ENCODE measurements at places on chromosomes 11 and 22.

DNA sequence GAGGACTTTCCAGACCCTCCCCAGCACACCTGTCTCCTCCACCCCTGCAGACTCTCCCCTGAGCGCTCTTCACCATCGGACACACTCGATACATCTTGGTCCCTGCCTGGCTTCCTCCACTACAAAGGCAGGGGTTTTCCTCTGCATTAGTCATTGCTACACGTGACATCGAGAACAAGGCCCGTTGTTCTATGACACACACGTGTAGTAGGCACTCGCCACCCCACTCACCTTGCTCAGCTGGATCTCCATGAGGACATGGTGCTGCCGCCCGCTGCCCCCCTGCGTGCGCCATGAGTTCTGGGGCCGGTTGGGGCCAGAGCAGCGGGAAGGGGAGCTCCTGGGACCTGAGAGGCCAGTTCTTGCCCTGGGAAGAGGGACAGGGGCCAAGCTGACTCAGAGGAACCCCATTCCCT is 16.7 kb downstream of the ATG2A start:
- no peaks in the 10 kb centered on the region for H3K27me3 ChIP-seq
- peak overlapping the region; percentile 91 for H3K27ac ChIP-seq
- peaks cover 74% of the 10 kb centered on the region for H3K36me3 ChIP-seq
- no peak for DNase-seq

GRCh38 chr11:4926608-4927007 is 2.5 kb upstream of the OR51G1 start:
- H3K27me3 ChIP-seq, result no peaks in the 10 kb centered on the region
- no peak overlapping the region for H3K4me3 ChIP-seq
- no peak for DNase-seq
- H3K27ac ChIP-seq, result no peak overlapping the region
- H3K4me1 ChIP-seq, result no peaks in the 10 kb centered on the region

- no peak for DNase-seq
- H3K27me3 ChIP-seq, result no peaks in the 10 kb centered on the region
- no peak overlapping the region for H3K4me3 ChIP-seq
- H3K36me3 ChIP-seq, result no peaks in the 10 kb centered on the region
- no peak overlapping the region for H3K27ac ChIP-seq
- H3K4me1 ChIP-seq, result no peaks in the 10 kb centered on the region
Observed at GRCh38 chr11:95968585-95968984, 44.7 kb upstream of the MTMR2 start.

- H3K4me1 ChIP-seq, result peaks cover 9% of the 10 kb centered on the region
- DNase-seq, result no peak
- H3K4me3 ChIP-seq, result no peak overlapping the region
- H3K27ac ChIP-seq, result no peak overlapping the region
- peaks cover 36% of the 10 kb centered on the region for H3K27me3 ChIP-seq
Observed at GRCh38 chr11:8998017-8998416, 5.8 kb downstream of the NRIP3 start.

GRCh38 chr11:72036687-72037086 is 38.0 kb downstream of the IL18BP start:
- no peak for DNase-seq
- no peak overlapping the region for H3K27ac ChIP-seq
- H3K4me3 ChIP-seq, result no peak overlapping the region

DNA sequence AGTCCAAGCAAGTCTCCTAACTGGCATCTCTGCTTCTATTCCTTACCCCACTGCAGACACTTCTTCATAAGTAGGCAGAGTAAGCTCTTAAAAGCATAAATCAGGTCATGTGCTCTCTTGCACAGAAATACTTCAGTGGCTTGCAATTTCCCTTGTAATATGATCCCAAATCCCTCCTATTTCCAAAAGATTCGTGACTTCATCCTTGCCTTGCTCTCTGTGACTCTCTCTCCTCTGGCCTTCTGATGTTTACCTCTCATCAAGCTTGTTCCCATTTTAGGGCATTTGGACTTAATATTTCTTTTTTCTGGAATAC is 37.4 kb upstream of the NCR3LG1 start:
- H3K4me3 ChIP-seq, result no peak overlapping the region
- no peaks in the 10 kb centered on the region for H3K4me1 ChIP-seq
- no peak overlapping the region for H3K27ac ChIP-seq
- no peak for DNase-seq
